SK-N-SH treated with all-trans-retinoic acid at 6 μM for 48 hours (cell line): ENCODE measurements at places on chromosomes 1 and 21.
A peak's percentile ranks its signal among the peaks of the same experiment; 100 is the strongest.

DNA sequence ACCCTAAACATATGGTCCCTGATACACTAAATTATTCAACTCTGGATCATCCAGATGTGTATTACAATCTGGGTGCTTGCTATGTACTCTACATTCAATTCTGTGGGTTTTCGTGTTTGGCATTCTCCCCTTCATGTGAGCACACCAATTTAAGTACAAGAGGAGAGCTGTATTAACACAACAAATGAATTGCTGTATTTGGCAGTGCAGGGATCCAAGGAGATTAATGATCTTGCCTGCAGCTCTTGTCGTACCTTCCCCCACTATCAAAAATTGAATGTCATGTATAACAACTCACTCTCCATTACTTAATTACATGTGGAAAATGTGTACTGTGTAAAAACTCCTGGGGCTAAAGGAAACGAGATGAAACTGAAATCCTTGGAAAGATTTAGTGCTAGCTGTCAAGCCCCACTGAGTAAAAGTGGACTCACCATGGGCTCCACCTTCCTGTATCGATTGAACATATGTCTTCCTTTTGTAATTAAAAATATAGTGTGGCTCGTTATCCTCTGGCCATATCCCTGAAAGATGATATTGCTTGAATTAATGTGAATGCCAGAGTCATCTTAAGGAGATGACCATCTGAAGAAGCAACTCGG lies 172.2 kb upstream of the L1TD1 start:
- ATAC-seq = no peak

DNA sequence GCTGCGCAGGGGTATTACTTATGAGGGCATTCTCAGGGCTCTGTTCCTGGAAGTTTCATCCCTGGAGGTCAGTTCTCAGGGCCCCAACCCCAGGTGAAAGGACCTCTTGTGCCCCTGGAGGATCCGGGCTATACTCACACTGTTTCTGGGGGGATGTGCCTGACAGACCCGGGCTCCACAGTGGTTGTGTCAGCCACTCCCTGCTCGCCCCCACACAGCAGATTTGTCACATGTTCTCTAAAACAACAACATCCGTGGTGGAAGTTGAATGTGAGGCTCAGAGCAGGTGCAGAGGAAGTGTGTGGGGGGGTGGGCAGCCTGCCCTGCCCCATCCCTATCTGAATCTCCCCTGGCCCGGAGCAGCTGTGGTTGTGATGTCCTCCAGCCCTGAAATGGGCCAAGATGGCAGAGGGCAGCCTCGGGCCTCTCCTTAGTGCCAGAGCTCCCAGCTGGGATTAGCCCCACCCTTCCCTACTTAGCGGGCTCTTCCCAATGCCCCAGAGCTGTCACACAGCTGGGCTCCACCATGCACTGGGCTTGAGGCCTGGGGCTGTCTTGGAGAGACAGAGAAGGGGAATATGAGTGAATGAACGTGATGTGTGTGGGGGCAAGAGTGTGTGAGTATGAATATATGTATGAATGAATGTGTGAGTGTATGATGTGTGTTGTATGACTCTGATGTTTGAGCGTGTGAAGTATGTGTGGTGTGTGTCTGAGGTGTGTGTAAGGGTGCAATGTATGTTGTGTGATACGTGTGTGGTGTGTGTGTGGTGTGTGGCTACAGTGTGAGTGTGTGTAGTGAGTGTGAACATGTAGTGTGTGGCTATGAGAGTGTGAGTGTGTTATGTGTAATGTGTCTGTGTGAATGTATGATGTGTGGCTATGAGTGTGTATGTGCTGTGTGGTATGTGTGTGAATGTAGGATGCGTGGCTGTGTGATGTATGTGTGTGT lies 1.5 kb upstream of the FCMR start:
- no peak for ATAC-seq

GRCh38 chr1:113898241-113898814 lies 6.3 kb downstream of the AP4B1 start:
- ATAC-seq = no peak

DNA sequence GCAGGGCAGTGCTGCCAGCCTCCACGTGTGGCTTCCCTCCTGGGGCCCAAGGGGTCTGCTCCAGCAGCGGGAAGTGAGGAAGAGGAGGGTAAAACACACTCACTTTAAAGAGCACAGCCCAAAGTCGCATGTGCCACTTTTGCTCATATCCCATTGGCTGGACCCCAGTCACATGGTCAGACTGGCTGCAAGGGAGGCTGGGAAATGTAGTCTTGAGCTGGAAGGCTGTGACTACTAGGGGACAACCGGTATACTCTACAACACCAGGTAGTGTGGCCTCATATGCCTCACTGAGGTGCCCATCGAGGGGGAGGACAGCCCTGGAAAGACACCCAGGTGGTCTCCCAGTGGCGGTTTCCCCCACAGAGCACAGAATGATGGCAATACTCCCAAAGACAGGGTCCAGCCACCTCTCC lies 45.2 kb downstream of the CAMK2N1 start:
- peak; percentile 92 for ATAC-seq

DNA sequence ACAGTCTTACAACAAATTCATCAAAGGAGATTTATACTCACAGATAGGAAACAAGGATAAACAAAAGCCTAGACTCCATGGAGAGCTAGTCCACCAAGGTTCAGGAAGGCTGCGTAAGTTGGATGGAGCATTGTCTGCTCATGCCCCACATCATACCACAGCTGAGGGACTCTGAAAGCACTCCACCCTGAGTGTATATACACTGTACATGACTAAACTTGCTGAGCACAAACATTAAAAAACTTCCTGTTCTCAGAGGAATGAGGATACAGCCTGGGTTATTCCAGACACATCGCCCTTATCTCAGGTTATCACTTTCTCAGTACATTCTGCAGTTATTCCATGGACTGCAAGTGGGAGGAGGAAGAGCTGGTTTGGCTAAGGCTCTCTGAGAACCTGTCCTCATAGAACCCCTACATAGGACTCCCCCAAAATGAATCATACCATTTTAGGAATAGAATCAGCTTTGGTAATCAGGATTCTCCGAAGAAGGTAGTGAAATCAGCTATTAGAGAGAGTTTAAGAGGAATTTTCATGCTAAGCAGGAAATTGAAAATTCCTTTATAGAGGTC lies 58.0 kb upstream of the PRMT6 start:
- ATAC-seq = no peak

DNA sequence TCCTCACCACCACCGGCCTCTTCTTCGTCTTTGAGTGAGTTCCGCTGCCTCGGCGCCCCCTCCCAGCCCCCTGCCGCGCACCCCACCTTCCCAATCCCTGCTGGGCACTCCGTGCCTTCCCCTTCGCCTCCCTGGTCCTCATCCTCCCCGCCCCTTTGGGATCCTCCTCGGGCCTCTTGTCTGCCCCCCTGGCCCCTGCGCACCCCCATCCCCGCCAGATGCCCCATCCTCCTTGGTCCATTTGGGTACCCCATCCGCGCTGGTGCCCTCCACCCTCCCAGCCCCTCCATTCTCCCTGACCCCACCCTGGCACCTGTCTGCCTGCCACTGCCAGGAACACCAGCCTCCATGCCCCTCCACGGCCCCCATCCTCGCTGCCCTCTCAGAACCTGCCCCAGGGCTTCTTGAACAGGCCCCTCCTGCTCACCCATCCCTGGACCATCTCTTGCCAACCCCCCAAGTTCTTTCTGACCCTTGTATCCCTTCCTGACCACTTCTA lies 667 bp downstream of the ZDHHC18 start:
- no peak; the same call in 2 of the 3 replicates for ATAC-seq

- ATAC-seq = peak; percentile 52; the same call in 2 of the 3 replicates
Observed at GRCh38 chr1:32791881-32792280, 25.3 kb downstream of the YARS1 start.

GRCh38 chr21:29242201-29242600 lies 56.5 kb upstream of the BACH1 start:
- no peak for ATAC-seq

DNA sequence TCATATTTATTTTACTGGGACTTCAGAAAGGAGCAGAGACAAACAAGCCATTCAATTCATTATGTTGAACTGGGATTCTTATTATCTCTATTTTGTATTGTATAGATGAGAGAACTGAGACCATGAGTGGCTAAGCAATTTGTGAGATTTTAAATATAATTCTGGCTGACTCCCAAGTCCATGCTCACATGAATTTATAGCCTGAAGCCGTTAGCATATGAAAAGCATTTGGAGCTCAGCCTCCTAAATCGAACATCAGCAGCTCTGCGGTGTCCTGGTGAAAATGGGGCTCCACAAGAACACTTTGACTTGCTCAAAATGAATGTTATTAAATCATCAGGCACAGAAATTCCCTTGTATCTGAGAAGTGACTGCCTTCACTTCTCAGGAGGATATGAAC lies 96.8 kb upstream of the DPT start:
- ATAC-seq = no peak

DNA sequence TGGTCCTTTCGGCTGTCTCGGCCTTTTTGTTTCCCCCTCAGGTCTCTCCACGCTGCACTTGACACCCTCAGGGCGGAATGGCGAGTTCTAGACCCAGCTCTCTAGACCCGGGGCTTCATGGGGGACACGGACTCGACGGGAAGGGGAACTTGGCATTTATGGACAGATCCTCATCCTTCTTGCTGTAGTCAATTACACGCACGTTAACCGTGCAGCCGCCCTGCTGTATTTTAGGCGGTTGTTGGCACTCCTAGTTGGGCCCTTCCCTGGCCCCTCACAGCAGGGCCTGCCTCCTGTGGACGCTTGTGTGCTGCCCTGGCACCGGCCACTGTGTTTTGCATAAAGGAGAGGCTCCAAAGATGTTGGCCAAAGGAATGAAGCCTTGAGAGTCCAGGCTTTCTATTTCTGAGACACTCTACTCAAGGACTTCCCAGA lies 558 bp upstream of the BTG3 start:
- ATAC-seq = no peak

DNA sequence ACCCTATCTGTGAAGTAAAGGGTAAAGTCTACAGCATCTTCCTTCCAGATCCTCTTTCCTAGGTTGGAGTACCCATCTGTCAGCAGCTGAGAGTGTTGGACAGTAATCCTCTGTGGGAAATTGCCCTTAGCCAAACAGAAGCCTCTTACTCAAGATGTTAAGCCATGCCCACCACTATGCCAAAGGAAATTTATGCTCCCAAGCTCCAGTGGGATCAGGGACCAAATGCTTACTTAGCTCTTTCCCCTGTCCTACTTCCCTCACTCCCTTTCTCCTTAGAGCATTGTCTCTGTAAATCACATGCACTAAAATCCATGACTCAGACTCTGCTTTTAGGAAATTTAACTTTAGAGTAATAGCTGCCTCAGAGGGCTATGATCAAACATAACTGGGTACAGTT lies 254.0 kb downstream of the BRINP2 start:
- no peak for ATAC-seq

GRCh38 chr1:31181515-31182343 lies 58.0 kb downstream of the NKAIN1 start:
- peak; percentile 56 for ATAC-seq

DNA sequence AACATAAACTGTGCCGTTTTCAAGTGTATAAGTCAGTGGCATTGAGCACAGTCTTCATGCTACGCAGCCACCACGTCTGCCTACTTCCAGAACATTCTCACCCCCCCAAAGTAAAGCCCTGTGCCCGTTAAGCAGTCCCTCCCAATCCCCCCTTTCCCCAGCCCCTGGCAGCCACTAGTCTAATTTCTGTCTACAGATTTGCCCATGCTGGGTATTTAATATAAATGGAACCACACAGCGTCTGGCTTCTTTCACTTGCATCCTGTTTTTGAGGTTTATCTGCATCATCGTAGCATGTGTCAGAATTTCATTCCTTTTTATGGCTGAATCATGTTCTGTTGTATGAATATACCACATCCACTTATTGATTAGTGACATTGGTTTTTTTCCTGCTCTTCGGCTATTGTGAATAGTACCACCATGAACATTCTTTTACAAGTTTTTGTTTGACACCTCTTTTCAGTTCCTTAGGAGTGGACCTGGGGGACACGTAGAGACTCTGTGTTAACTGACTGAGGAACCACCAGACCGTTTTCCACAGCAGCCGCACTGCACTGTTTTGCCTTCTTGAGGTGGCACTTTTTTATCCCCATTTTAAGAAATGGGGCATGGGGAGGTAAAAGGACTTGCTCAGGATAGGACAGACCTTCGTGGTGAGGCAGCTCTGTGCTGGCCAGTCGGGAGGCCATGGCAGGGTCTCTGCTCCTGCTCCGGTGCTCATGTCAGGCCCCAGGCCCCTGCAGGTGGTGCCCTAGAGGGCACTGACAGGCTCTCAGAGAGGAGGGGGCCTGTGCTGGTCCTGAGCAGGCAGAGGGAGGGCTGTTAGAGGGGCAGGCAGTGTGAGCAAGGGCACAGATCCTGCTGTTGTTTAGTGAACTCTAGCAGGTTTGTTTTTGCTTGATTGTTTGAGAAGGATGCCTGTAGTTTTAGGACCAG lies 123.8 kb downstream of the PCBP3 start:
- peak; percentile 66 for ATAC-seq

DNA sequence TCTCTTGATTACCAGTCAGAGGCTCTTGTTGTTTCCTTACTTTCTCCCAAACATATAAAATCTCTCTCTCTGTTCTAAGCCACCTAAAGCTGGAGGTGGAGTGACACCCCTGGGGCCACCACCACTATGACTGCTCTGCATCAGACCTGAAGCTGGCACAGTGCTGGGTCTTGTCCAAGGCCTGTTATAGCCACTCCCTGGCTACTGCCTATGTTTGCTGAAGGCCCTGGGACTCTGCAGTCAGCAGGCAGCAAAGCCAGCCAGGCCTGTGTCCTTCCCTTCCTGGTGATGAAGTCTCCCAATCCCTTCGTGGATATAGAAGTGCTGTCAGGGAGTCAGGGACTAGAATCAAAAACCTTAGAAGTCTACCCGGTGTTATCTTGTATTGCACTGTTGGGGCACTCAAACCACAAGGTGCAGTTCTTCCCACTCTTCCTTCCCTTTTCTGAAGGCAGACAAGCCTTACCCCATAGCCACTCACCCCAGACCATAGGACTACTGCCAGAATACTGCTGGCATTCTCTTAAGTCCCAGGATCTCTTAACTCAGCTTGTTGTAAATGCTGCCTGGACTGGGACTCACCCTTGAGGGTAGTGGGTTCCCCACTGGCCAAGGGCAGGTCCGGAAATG lies 103.1 kb downstream of the RPS6KC1 start:
- no peak for ATAC-seq

DNA sequence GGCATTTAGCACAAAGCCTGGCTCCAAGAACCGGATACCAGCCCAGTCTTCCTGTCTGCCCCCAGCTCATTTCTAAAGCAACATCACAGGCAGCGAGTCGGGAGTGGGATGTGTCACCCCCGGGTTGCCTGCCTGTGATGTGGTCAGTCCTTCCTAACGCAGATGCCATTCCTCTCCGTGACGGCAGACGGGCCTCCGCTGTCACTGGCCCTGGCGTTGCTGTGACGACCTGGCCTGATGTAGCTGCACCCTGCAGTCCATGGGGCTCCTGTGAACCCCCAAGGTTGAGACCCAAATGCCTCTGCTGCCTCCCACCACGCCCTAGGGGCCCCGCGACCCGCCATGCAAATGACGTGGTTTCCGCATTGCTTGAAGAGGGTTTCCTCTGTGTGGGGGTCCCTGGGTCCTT lies 12.3 kb downstream of the TNFRSF1B start:
- no peak; the same call in 1 of the 3 replicates for ATAC-seq

- no peak; the same call in 2 of the 3 replicates for ATAC-seq
Observed at GRCh38 chr1:170460414-170461155, 71.4 kb upstream of the GORAB start.

GRCh38 chr1:112383759-112384370 lies 12.1 kb upstream of the CTTNBP2NL start:
- ATAC-seq = no peak
